ENCODE measurements at places on chromosomes 1 and 21. TPM values are rescaled to one million over a fixed set of nuclear protein-coding genes. Genes with fewer than 3 reads are reported as not detected.

DNA sequence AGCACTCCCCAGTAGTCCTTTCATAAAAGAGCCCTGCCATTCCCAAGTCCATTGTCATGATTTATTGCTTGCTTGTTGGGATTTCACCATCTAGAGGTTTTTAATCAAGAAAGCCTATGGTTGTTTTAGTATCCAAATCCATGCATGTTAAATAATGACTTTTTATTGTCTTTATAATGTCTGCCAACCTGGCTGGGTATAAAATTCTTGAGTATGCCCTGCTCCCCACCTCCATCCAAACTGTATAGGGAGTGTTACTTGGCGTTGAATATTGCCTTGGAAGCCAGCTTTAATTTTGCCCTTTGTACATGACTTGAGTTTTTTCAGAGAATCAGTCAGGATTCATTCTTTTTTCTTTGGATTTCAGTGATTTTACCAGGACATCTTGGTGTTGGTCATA is 44.2 kb downstream of the DISC1 start:
- no peak for DNase-seq

DNA sequence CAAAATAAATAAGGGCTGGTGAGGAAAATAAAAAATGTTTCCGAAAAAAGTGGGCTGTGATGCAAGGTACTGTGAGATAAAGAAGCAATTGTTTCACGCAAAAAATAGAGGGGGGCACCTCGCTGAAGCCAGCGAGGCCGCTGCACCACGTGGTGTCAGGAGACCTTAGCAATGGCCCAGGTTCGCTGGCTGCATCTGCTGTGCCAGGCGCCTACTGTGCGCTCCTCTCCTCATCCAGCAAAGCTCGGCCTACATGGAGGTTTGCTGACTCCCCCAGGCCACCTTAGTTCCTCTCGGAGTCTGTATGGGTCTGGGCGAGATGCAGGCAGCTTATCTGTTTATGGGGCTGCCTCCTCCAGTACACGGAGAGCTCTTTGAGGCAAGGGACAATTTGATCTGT is 119.6 kb downstream of the NR5A2 start:
- no peak for DNase-seq

DNA sequence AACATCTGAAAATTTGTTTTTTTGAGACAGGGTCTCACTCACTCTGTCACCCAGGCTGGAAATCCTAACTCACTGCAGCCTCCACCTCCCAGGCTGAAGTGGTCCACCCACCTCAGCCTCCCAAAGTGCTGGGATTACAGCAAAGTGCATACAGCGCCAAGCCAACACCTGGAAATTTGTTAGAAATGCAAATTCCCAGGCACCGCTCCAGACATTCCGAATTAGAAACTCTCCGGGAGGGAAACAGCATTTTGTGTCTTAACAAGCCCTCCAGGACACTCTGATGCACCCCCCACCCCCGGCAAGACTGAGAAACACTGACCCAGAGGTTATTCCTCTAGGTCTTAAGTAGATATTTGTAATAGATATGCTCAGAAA is 49.1 kb downstream of the ARID4B start:
- DNase-seq = no peak

Gene VANGL2
- 1.9 TPM for total RNA-seq

Gene C1orf74
- 1.9 TPM for total RNA-seq
